ENCODE measurements at places on chromosomes 1 and 21. TPM values are rescaled to one million over a fixed set of nuclear protein-coding genes. Genes with fewer than 3 reads are reported as not detected.

TAS1R1 gene
- not detected for total RNA-seq

CFHR5 gene
- not detected for total RNA-seq

FCAMR gene
- total RNA-seq, result not detected

EVI5 gene
- total RNA-seq, result 19.8 TPM

SLAMF8 gene
- not detected for total RNA-seq

EXO1 gene
- 4.8 TPM for total RNA-seq

ATP6V1G3 gene
- total RNA-seq, result not detected

CAMK2N1 gene
- 0.87 TPM for total RNA-seq
